ENCODE measurements at places on chromosomes 1 and 21.

GRCh38 chr21:35578347-35578782 lies 482.0 kb downstream of the SETD4 start:
- no peak for DNase-seq

DNA sequence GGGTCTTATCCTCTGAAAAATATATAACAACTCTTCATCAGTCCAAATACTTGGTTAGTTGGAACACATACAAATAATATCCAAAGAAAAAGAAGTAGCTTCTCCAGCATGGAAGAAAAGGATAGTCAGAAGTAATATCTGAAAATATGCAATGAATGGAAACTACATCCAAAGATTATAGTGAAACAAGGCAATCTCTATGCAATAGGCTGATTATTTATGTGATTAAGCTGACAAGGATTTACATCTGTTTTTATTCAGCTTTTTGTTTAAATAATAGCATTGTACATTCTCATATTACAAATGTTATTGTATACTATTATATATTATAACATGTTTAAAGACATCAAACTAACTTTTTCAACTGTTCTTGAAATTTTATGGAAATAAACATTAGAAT lies 15.3 kb upstream of the TGFBR3 start:
- no peak for DNase-seq

DNA sequence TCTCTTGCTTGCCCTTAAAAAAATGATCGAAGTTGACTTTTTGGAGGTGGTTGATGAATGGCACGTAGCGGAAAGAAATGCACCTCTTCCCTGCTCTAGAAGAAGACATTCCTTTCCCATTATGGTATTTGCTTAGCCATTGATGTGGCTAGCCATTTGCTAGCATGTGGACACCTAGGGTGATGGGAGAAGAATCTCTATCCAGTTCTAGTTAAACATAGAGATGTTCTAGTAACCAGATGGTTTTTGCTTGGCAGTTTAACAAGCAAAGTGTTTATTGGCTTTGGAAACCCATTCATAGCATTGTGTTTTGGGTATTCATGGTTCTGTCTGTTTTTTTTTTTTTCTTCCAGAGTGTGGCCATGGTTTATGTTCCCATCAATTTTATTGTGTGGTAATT lies 78.9 kb downstream of the KCNJ6 start:
- DNase-seq, result no peak

GRCh38 chr1:100188617-100189016 lies 10.6 kb upstream of the LRRC39 start:
- no peak for DNase-seq

DNA sequence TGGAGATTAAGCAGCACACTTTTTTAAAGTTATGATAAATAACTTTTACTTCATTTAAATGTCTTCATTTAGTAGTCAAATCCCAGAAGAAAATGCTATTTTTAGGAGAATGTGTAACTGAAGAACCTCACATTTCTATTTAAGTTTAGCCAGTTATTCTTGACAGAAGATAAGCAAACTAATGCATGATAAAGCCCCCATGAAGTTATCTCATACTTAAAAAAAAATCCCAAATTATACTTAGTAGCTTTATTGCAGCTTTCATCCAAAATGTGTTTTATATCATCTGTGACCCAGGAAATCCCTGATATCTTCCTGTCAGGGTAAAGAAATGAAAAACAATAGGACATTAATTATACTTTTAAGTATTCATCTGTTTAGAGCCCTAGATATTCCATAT lies 124.8 kb upstream of the SYT6 start:
- no peak for DNase-seq

DNA sequence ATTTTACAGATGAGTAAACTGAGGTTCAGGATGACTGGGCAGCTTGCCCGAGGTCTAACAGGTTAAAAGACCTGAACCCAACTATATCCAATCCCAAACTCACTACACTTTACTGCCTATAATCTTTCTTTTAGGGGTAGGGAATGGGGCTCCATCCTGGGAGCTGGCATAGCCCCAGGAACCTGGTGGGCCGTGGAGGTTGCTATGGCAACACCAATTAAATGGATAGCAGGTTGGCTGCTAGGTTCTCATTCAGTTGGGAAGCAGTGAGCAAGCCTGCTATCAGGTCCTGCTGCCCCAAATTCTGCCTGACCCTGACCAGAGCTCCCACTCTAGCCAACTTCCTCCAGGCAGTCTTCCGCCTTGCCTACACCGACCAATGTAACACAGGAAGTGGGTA lies 40.9 kb downstream of the LRP8 start:
- DNase-seq, result no peak

DNA sequence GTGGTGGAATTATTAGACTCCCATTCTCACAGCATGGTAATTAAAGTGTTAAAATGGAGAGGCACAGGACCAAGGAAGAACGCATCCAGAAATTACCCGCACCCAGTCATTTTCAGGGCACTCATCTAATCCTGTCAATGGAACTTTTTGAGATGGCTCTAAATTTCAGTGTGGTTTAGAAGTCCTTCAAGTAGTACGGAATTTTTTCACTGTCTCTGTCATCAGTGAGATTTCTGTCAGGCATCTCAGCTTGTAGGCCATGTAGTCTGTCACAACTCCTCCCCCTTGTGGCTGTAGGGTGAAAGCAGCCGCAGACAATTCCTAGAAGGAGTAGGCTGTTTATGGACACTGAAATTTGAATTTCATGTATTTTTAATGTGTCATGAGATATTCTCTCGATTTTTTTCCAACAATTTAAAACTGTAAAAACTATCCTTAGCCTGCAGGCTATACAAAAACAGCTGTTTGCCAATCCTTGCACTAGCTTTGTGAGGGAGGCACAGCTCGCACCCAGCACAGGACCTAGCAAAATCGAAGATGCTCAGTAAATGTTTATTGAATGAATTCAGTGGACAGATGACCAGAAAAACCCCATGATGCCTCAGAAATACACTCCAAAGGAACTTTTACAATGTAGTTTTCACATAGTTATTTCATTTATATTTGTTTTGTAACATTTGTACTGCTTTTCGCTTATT lies 6.6 kb upstream of the NUP133 start:
- DNase-seq, result peak; percentile 42

- no peak for DNase-seq
Observed at GRCh38 chr1:14668538-14668937, 70.1 kb downstream of the KAZN start.

- peak; percentile 63 for DNase-seq
Observed at GRCh38 chr1:160726498-160727315, 12.3 kb upstream of the SLAMF7 start.

DNA sequence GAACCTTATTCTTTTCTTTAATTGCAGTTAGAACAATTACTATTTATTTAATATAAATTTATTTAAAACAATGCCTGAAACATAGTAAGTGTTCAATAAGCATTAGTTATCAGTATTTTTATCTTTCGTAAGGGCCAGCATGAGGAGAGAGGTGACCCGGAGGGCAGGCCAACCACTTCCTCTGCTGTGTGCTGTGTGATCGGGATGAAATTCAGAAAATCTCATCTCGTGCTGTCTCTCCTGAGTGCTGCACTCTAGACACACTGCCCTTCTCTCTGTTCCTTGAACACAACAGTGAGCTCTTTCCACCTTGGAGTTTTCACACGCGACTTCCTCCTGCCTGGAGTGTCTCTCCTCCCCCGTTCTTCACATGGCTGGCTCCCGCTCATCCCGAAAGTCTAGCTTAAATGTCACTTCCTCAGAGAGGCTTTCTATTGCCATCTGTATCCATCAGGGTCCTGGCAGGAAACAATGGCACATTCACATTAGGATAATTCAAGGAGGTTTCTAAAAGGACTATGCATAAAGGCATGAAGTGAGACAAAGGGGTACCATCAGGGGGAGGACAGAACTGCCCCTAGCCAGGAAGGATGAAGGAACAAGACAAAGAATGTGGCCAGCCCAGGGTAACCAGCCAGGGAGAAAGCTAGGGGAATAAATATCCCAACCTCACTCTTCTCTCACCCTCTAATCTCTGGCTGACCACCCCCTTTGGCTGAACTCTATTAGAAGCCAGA lies 142.6 kb upstream of the GJB5 start:
- DNase-seq, result no peak

GRCh38 chr1:74584185-74584584 lies 71.8 kb upstream of the LRRC53 start:
- no peak for DNase-seq

DNA sequence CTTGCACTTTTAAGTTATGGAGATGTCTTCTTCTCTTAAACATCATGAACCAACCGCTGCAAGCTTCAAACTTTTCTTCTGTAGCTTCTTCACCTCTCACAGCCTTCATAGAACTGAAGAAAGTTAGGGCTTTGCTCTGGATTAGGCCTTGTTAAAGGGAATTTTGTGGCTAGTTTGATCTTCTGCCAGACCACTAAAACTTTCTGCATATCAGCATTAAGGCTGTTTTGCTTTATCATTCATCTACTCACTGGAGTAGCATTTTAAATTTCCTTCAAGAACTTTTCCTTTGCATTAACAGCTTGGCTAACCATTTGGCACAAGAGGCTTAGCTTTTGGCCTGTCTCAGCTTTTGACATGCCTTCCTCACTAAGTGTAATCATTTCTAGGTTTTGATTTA lies 43.0 kb upstream of the RGL1 start:
- no peak for DNase-seq

GRCh38 chr21:45169001-45169400 lies 94.6 kb downstream of the ADARB1 start:
- no peak for DNase-seq

GRCh38 chr1:185573677-185574076 lies 160.5 kb upstream of the HMCN1 start:
- DNase-seq, result no peak

DNA sequence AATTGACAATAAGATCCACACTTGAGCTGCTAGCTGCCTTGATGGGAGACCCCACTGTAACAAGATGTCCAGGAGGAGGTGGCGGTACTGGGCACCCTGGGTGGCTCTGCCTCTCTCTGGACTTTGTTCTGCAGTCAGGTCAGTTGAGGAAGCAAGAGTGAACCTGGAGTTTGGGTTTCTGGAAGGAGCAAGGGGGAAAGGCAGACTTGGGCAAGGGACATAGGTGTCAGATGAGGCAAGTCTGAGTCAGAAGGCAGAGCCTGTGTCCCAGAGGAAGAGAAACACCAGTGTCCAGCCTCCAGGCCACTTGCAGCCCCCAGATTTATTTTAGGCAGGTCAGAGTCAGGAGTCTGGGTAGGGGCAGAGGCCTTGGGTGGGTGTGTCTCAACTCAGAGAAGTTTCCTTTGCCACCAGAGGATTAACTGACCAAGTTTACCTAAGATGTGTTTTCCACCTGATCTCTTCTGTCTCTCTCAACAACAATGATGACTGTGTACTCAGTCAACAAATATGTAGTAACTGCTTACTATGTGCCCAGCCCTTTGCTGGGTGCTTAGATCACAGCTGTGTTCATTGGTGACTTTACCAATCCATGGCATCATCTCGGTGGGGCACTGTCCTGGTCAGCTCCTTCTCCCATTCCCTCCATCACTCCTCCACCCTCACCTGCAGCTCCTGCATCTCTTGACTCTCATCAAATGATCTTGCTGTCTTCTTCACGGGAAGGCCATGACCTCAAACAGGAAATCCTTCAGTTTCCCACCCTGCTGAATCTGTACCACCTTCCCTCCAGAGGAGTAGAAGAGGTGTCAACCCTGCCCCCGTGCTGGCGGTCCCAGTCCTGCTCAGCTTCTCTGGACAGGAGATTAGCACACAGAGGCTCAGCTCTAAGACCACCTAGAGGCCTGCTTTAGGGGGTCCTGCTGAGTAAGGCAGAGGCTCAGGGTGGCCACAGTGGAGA lies 36.6 kb downstream of the ELF3 start:
- no peak for DNase-seq

DNA sequence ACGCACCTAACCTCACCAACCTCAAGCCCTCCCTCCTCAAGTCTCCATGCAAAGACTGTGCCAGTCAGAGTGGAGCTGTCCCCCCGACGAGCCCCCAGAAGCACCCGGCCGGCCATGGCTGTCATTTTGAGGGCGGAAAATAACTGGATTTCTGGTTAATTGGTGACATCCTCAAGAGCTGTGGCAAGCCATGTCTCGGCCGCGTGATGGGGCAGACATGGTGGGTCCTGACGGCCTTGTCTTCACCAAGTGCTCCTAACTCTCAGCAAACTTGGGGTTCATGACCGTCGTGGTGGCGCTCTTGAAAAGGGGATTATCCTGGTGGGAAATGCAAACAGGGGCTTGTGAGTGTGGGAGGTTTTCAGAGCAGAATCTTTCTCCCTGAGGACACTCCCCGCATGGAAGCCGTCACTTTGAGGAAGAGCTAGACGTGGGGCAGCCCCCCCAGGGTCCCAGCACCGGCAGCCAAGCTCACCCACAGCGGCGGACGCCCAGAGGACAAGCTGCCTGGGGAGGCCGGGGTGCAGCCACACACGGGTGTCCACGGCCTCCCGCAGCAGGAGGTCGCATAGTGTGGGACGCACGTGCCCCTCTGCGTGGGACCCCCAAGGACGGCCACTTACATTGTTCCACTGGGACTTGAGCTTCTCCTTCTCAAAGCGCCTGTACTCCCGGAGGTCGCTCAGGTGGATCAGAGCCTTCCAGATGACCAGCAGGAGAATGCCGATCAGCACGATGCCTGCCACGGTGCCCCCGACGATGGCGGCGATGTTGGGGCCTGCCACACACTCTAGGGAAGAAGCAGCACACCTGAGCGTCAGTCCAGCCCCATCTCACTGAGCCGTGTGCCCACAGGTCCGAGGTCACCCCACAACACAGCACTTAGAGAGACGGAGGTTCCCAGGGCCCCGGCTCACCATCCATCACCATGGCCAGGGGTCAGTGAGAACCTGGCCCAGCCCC lies 12.9 kb upstream of the PTTG1IP start:
- no peak for DNase-seq

DNA sequence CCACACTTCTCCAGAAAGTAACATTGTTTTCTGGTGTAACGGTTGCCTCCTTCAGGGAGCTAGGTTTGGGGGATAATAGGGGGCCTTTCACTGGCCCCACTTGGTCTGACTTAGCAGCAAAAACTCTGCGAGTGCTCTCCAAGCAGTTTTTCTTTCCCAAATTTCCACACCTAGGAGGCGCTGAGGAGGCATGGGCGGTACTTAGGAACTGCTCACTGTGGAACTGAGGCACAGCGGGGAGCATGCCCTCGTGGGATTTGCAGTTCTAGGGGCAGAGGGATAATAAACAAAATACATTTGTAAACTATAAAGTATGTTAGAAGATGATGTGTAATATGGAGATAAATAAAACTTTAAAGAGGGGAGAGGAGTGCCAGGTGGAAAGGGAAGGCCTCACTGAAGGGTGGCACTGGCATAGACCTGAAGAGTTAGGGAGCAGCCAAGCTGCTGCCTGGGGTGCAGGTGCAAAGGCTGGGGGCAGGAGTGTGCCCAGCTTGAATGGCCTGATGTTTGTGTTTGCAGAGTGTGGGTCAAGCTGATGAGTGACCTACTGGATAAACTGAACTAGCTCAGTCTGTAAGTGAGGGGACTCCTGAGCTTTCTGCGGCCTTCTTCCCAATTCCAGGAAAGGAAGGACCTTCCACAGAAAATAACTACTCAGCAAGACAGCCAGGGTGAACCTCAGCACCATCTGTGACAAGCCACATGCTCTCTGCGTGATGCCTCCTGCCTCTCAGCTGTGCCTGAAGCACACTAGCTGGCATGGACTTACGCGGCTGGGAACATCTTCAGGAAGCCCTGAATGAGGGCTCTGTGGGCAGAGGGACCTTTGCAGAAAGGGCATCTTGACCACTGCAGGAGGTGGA lies 1.9 kb downstream of the EPHX1 start:
- no peak for DNase-seq

Measured in memory B cell (primary cell).